ENCODE measurements at places on chromosomes 1 and 21.
A peak's percentile ranks its signal among the peaks of the same experiment; 100 is the strongest.

GRCh38 chr1:90046635-90047034 is 51.7 kb downstream of the ZNF326 start:
- DNase-seq: no peak

GRCh38 chr1:170590921-170591705 is 59.1 kb downstream of the GORAB start:
- no peak for DNase-seq

DNA sequence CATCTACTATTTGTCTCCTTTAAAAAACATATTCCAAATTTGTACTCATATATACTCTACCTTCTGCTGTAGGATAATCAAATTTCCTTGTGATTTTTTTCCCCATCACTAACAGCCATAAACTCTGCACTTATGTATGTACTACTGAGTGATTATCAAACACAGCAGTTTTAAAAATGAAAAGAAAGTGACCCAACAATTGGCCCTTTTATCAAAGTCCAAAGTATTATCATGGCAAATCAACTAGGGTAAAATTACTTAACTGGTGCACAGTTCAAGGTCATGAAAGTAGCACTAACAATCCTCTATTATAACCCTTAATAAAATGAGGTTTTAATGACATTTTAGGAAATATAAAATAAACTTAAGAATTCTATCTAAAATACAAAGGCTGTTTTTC is 11.6 kb downstream of the ANGPTL3 start:
- no peak for DNase-seq

DNA sequence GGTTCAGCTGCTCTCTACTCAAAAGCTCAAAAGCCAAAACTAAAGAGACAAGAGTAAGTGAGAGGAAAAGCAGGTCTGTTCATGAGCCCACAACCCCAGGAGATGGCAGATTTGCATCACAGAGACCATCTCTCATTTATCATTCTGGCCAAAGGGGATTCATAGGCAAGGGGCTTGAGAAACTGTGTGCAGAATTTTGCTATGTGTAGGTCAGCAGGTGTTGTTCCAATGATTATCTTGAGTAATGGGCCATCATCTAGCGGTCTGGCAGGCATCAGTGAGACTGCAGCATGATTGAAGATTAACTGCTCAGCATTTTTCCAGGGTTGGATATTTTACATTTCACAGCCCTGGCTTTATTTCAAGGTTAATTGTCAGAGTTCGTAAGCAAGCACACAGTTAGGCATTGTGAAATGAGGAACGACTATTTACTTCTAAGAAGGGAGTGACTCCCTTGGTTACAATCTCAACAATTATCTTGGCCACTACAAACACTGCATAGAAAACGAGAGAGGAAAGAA is 1204.6 kb upstream of the TMPRSS15 start:
- DNase-seq: no peak

DNA sequence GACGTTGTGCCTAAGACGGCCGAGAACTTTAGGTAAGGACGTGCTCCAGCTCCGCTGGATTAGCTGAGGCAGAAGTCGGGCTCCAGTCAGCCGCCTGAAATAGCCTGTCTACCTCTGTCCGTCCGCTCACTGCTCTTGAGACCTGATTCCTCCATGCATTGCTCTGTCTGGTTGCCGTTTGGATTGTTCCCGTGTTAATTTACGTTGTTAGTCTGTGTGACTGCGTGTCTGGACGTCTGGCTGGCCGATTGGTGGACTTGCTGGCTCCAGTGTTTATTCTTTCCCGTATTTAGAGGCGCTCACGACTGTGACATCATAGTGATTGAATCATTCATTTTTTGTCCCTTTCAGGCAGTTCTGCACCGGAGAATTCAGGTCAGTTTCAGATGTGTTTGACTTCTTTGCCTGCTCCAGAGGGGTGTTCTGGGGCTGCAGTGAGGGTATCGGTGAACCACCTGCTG is 684 bp downstream of the PPIH start:
- no peak for DNase-seq

- DNase-seq: no peak
Observed at GRCh38 chr1:113388017-113388620, 2.2 kb upstream of the MAGI3 start.

GRCh38 chr1:214506972-214507431 is 44.4 kb downstream of the PTPN14 start:
- DNase-seq: no peak

DNA sequence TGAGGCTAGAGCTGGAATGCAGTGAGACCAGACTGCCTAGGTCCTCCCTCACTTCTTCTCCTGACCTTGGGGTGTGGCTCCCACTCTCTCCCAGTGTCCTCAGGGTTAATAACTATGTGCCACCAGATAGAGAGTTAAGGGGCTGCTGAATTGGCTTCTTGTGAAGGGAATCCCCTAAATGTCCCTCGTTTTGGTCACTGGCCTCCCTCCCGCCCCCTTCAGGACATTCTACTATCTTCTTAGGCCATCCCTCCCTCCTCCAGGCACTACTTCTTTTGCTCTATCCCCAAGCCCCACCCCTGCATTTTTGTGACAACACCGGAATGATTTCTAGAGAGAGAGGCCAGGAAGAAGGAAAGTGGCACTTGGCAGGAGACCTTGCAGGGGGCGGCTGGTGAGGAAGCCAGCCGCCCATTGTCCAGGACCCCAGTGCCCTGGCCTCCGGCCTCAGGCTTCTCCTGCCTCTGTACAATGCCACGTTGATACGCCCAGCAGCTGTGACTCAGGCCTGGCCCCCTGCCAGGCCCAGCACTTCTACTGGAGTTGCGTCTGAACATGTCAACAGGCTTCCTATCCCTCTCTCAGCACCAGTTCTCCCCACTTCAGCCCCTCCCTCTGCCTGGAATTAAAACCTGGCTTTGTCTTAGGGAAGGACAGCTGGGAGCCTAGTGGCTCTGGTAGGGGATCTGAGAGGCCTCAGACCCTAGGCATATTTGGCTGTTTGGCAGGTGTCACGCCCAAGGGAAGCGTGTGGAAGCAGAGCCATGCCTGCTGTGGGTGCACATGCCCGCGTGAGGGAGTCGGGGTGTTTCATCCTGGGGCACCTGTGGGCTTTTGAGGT is 9.1 kb downstream of the LMNA start:
- peak; percentile 99 for DNase-seq

GRCh38 chr1:164912290-164912689 is 353.3 kb downstream of the PBX1 start:
- DNase-seq: no peak

DNA sequence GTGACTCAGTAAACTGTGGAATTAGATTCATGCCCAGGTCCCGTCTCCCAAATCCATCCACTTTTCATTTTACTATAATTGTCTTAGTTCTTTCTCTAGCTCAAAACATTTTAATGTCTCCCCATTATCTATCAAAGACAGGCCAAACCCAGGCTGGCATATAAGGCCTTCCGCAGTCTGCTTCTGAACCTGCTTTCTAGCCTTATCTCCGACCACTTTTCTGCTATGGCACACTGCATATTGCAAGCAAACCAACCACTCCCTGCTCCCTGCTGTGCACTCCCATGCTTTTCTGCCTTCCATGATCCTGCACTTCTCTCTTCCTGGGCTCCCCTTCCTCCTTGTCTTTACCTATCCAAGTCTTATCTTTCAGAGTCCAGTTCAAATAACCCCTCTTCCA is 17.3 kb upstream of the PIGM start:
- no peak for DNase-seq

DNA sequence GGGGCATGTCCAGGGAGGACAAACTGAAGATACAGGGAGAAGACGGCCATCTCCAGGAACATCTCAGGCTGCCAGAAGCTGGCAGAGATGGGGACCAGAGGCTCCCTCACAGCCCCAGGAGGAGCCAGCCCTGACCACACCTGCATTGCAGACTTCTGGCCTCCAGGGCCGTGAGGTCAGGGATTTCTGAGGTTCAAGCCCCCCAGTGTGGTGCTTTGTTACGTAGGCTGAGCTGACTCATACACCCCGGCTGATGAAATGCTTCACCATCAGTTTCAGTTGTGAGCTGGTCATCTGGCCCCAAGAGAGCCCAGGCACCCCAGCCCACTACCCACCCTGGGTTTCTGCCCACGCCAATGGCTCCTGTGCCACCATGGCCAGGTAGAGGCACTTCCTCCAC is 106.4 kb downstream of the SIK1 start:
- no peak for DNase-seq

- no peak for DNase-seq
Observed at GRCh38 chr1:208217781-208218180, 26.4 kb downstream of the PLXNA2 start.
